ENCODE measurements at places on chromosomes 16 and 17. TPM values are rescaled to one million over a fixed set of nuclear protein-coding genes. Genes with fewer than 3 reads are reported as not detected.

ACBD4 gene
- total RNA-seq = 7.9 TPM

ELOB gene
- total RNA-seq = 303 TPM

CEMP1 gene
- total RNA-seq = not detected

GRAP gene
- 0.33 TPM for total RNA-seq

MT1M gene
- total RNA-seq = 5.1 TPM

ZFP3 gene
- total RNA-seq = 1.5 TPM

SLC35G6 gene
- total RNA-seq = not detected

HOXB1 gene
- total RNA-seq = not detected

KRTAP9-2 gene
- total RNA-seq = not detected

Data from smooth muscle cell of trachea (primary cell).